ENCODE measurements at places on chromosomes 12 and 14.
A peak's percentile ranks its signal among the peaks of the same experiment; 100 is the strongest.

DNA sequence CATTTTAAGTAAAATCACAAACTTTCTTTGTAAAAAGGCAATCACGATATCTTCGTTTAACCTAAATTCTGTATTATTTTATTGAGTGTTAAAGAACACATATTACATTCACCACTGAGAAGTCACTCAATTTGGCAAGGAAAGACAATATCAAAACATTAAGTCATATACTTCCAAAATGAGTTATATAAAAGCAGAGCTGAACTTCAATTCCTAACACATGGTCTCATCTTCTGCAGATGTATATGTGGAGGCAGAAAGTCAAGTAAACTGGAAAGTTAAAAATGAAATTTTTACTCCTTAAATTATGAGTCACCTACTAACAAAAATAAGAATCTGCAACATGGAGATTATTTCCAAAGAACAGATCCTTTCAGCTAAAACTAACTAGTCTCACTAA, 28.7 kb downstream of the BMAL2 start:
- no peak for DNase-seq

GRCh38 chr14:67935371-67935770, 115.8 kb downstream of the RAD51B start:
- no peak for DNase-seq

DNA sequence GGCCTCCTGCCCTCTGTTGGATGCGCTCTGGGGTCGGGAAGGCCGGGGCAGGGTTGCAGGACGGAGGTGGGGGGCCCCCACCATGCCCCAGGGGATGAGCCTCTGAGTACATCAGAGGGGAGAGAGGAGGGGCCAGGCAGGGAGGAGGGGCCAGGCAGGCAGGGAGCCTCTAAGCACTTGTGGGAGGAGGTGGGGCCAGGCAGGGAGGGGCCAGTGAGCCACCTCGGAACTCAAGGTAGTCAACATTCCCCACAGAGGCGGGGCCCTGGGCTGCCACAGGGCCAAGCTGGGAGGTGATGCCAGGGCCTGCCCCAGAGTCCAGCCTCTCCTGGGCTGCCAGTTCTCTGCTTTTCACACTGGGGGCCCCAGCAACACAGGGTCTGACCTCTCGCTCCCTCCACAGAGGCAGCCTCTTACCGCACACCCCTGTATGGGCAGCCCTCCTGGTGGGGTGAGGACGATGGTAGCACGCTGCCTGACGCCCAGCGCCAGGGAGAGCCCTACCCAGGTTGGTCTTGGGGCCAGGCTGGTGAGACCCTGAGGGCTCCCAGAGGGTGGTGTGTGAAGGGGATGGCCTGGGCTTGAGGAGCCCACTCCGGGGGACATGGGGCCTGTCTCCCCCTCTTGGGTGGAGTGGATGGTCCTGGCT, 17.4 kb downstream of the CEP170B start:
- peak; percentile 18 for DNase-seq

DNA sequence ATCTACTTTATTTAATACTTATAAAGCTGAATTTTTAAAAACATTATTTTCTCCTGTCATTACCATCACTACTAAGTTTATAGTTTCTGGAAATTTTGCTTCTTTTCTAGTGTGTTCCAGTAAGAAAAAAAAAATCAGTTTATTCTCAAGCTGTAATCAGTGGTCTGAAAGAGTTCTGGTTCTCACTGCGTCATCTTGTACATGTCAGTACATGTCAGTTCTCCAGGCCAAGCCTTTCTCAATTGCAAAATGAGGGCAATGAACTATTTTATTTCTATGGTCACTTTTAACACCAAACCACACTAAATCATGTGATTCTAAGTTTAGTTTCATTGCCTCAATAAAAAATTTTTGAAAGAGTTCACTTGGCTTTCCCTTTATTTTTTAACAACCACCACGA, 468.9 kb upstream of the LRFN5 start:
- DNase-seq, result no peak

DNA sequence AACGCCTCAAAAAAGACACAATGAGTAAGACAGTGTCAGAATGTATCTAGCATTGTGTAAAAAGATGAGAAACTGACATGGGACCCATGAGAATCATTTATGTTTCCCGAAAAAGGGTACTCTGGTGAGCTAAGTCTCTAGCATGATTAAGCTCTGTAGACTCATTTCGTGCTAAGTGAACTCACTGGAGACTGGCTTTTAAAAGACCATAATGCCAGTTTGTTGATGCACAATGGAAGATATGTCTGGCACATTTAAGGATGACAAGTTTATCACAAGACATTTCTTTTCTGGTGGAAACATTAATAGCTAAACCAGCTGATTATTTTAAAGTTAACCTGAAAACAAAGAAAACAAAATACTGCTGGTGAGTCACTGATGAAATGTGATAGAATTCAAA, 233.5 kb downstream of the SLC2A13 start:
- DNase-seq, result no peak

DNA sequence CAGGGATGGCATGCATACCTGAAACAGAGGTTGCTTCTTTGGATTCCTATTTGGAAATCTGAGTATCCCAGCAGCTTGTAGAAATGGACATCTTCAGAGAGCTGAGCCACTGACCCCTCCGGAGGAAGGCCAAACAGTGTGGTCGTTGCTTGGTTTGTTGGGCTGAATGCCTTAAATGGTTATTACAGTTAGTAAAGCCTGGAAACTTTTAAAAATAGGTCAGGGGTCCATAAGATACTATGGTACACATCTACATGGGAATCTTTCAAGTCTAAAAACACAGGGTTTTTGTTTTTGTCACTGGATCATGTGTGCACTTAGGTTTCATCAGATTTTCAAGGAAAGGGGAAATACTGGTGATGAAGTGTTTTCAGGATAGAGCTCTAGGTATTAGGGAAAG, 7.7 kb downstream of the DYRK2 start:
- no peak for DNase-seq

DNA sequence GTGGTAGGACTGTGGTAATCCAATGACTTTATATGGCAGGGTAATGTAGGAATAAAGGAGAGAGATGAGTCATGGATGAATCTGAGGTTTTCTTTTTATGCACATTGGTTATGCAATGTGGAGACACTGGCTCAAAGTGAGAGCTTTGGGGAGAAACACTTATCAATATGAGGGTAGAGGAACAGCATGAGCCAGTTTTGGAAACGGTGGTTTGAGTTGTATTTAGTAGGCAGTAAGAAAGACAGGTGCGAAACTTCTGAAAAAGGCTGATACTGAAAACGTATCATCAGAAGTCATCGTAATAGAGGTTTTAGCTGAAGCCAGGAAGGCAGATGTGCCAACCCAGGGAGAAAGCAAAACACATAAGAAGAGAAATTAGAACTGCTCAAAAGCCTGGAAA, 854.8 kb upstream of the SEL1L start:
- no peak for DNase-seq

GRCh38 chr14:100841761-100842403, 16.0 kb downstream of the MEG3 start:
- no peak for DNase-seq

All from activated CD4-positive, alpha-beta T cell treated with anti-CD3 and anti-CD28 coated beads, Interleukin-2, amount 50 U/mL, for 16 hours (primary cell).